ENCODE measurements at places on chromosomes 12 and 14.

DNA sequence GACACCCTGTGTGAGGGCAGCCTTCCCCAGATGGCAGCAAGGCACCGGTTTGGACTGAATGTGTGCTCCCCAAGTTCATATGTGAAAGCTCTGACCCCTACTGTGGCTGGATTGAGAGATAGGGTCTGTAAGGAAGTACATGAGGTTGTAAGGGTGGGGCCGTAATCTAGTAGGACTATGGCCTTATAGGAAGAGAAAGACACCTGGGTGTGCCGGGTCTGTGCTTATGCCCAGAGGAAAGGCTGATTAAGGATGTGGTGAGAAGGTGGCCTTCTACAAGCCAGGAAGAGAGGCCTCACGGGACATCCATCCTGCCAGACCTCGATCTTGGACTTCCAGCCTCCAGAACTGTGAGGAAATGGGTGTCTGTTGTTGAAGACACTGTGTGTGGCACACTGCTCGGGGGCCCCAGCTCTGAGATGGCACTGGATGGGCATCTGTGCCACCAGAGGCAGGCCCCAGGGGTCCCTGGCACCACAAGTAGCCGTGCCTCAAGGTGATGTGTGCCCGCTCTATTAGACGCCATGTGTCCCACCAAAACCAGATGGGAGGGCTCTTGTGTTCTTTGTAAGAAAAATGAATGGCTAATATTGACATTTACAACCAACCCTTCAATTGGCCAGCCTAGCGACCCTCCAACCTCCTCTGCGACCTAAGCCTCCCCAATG, 22.0 kb downstream of the FGF6 start:
- no peak for DNase-seq

DNA sequence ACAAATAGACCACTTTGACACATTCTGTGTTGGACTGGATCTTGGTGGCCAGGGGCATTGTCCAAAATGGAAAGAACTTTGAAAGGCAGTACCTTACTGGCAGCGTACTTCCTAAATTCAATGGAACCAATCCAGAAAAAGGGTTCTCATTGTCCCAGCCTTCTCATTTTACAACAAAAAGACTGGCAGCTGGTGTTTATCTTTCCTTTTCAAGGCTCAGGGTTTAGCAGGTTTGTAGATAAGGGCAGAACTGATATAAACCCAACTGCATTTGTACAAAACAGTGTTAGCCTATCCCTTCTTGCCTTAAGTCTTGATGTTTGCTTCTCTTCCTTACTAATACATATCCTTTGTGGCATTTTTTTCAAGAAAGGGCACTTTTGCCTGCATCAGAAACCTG, 7.7 kb downstream of the THAP2 start:
- no peak for DNase-seq

- no peak for DNase-seq
These were observed 637.8 kb downstream of the BCL11B start for GRCh38 chr14:98634043-98634820.

- DNase-seq = no peak
These were observed 17.3 kb downstream of the NFKBIA start for GRCh38 chr14:35387219-35387618.

DNA sequence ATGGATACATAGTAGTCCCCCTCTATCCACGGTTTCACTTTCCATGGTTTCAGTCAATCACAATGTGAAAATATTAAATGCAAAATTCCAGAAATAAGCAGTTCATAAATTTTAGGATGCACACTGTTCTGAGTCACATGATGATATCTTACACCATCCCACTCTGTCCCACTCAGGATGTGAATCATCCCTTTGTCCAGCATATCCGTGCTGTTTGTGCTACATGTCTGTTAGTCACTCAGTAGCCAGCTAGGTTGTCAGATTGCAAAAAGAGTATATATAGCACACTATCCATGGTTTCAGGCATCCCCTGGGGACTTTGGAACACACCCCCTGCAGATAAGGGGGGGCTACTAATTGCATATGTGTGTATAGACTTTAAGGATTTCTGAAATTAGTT, 8.1 kb upstream of the NAA30 start:
- no peak for DNase-seq

- peak; percentile 18 for DNase-seq
These were observed 10.6 kb upstream of the MAP4K5 start for GRCh38 chr14:50542941-50543418.

- no peak for DNase-seq
These were observed 16.9 kb downstream of the DHRS2 start for GRCh38 chr14:23653051-23653450.

DNA sequence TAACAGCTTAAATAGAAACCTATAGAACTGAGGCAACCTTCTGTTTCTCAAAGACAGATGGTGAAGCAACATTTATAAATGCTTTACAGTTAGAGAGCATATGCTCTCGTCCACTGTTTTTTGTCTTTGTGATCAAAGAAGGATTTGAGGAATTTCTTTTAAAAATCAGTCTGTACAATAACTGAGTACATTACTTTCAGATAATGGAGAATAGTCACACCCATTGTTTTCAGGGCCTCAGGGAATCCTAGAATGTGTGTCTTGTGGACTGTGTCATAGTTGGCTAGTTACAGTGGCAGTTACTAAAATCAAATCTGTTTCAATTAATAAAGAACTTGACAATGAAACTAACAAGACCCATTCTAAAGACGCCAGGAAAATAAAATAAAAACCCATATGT, 107.9 kb downstream of the PRKCH start:
- DNase-seq = no peak

GRCh38 chr12:116718655-116719454, 19.0 kb downstream of the SPRING1 start:
- DNase-seq = no peak

DNA sequence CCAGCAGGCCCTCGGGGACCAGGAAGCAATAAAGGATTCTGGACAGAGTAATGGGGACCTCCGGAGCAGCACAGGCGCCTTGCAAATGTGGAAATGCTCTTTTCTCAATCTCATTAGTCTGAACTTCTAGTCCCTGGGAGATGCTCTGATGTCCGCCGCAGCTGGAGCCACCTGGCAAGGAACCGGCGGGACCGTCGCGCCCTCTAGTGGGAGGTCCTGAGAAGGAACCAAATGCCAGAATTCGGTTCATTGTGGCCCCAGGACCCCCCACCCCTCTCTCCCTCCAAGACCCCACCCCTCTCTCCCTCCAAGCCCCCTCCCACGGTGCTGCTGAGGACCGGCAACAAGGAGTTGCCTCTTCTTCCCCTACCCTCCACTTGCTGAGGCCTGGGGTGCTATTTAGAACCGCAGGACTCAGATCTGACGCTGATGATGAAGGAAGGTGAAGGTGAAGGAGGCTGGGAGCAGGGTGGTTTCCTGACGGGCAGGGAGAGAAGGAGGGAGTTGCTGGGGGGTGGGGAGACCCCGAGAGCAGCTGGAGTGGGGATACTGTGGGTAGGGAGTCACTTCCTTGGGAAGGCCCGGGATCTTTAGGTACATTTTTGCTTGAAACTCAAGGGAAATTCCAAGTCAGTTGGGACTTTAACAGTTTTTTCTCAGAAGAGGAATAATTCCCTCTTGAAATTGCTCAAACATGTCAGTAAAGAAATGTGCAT, 42.5 kb downstream of the SMIM41 start:
- peak; percentile 63 for DNase-seq

GRCh38 chr12:126492181-126492580, 1426.9 kb downstream of the AACS start:
- no peak for DNase-seq

DNA sequence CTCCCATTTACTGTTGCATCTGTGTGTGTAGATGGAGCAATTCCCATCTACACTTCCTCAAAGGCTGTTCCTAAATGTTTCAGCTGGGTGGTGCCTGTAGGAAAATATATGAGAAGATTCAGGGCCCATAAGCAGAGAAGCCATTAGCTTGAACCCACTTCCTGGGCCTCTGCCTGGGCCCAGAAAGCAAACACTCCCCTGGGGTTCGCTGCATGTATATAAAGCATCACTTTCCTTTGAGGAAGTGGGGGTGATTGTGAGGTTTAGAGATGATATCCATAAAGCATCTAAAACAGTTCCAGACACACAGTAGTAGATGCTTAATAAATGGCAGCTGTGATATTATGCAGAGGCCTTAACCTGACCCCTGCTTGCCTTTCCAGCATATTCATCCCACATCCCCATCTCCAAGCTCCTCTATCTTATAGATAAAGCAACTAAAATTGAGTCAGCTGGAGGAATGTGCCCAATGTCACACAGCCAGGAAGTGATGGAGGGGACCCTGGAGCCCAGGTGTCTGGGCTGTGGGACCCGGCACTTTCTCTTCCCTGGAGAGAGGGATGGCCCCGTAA, 280.0 kb upstream of the CRY1 start:
- DNase-seq = no peak

DNA sequence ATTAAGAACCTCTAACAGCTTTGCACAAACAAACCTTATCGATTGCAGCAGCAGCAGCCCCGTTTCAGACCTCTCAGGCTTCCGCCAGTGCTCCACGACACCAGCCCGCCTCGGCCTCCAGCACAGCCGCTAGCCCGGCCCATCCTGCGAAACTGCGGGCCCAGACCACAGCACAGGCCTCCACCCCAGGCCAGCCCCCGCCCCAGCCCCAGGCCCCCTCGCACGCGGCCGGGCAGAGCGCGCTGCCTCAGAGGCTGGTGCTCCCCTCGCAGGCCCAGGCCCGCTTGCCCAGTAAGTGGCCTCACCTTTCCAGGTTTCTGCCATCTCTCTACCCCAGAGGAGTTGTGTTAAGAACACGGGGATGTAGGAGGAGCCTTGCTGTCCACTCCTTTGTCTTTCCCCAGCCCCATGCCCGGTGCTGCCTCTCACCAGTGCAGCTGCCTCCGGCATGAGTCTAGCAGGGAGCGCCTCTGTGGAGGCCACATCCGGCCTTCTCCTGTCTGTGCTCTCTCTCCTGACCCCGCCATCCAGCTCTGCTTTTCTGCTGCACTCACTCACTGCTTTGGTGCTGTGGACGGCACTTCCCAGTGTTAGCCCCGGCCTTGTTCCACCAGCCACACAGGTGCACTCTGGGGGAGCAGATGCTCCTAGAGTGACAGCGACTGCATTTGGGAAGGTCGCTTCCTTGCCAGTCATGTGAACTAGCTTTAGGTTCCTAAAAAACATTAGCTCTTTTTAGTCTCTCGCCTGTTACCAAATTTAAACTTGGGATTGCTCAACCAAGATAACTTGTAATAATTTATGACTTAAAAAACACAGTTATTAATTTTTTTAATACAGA, 71.5 kb downstream of the EP400 start:
- DNase-seq = no peak

DNA sequence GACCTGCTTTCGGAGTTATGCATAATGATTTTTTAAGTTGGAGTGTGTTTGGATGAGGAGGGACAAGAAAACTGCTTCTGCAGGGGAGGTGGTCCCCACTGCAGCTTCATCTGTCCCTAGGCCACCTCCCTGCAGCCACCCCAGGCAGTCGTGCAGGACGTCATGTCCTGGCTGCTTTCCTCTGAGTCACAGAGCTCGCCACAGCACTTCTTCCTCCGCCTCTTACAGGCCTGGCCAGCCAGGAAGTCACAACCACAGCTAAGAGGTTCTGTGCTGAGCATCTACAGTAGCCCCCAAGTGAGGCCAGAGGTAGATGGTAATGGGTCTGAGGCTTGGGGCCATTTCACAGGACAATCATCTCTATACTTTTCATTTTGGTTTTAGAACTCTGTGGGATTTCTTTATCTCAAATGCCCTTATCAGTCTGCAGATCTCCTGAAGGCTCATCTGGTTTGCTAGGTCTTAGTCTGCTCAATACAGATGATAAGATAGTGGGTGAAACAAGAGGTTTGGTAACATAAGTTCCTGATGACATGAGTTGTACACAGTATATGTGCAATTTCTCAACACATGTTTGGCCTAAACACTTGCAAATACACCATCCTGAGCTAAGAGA, 106.4 kb downstream of the ARF6 start:
- peak; percentile 63 for DNase-seq

- no peak for DNase-seq
These were observed 269.9 kb upstream of the SFSWAP start for GRCh38 chr12:131441060-131441396.
